Adrenal gland (tissue), 19 donors: ENCODE measurements at places on chromosomes 7 and 10.
A peak's percentile ranks its signal among the peaks of the same experiment; 100 is the strongest.

- DNase-seq = no peak
These were observed 16.7 kb downstream of the STN1 start for GRCh38 chr10:103901299-103901698.

DNA sequence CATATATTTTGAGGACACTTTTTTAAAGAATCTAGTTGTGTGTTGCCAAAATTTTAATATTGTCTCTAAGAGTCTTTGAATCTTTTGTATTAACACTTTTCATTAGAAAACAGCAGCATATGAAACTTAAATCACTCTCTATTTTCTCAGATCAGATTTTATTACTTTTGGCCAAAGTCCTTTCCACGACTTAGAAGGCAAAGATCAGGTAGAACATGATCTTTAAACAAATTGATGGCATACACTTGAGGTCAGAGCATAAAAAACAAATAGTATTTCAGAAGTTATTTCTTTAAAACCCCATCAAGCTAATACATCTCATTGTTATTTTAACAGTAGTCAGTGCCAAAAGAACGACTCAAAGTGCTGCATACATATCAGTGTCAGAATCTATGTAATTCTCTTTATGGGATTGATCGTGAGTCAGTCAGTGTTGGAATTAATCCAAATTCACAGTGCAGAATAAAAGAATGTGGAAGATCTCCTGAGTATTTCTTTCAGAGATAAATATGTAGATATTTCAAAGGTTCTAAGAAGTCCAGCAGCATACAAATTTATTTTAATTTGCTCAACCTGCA lies 9.6 kb upstream of the AGMO start:
- DNase-seq = no peak

DNA sequence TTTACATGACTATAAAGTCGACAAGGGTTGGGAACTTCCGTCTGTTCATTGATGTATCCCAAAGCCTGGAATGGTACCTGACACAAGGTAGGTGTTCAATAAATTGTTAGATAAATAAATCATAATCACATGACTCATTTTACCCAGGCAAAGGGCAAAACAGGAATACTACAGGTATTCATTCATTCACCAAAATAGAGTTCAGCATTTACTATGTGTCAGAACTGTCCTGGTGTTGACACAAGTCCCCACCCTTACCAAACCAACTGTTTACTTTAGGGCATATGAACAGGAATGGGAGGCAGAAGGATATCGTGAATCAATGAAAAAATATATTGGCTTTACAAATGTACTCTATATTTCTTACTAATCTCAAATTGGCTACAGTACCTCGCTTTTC lies 666 bp upstream of the YAE1 start:
- no peak for DNase-seq

GRCh38 chr10:77180794-77181193 lies 456.8 kb downstream of the KCNMA1 start:
- DNase-seq = no peak

DNA sequence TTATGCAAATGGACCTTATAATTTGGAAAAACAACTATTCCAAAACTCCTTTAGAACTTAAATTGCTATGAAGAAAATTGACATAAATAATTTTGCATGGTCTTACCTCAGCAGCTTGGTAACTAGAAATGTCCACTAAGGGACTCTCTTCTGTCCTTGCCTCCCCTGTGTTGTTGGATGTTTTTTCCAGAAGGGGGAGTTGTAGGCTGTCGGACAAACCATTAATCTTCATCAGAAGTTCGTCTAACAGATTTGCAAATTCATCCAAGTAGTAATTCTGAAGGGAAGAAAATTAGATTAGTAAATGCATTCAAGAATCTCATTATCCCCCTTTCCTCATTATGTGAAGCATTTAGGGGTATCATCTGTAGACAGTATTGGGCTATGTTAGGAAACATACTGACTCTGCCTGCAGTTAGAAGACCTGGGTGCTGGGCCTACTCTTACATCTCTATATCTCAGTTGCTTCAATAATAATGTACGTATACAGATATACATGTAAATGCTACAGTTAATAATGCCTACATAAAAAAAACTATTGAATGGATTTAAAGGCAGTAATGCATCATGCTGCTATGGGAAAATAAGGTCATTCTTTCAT lies 155.6 kb downstream of the PKD1L1 start:
- DNase-seq = no peak

GRCh38 chr10:12614177-12614995 lies 265.0 kb downstream of the CAMK1D start:
- no peak for DNase-seq

GRCh38 chr10:132776186-132776585 lies 9.8 kb downstream of the NKX6-2 start:
- DNase-seq = no peak

GRCh38 chr10:29578457-29578856 lies 56.3 kb downstream of the SVIL start:
- no peak for DNase-seq

- no peak for DNase-seq
These were observed 316.6 kb upstream of the KIAA1217 start for GRCh38 chr10:23892296-23892695.

DNA sequence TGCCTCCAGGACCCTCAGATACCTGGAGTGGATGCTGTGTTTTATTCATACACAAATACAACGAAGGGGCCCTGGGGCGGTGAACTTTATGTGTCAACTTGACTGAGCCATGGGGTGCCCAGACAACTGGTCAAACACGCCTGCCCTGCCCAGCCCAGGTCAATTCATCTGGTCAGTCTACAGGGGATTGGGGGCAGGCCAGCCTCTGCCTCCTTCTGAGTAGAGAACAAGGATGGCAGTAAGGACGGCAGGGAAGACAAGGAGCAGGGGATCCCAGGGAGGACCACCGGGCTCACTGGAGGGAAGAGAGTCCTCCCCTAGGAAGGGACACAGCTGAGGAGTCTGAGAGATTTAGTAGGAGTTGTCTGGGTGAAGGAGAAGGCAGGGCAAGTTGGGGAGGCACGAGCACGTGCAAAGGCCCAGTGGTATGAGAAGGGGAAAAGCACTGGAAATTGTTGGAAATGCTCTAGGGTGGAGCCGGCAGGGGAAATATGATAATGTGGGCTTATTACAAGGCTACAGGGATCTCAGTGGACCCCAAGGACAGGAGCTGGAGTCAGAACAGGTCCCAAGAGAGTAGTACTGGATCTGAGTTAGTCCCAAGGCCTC lies 63.4 kb downstream of the MYL10 start:
- no peak for DNase-seq

GRCh38 chr7:113710310-113711096 lies 208.3 kb downstream of the PPP1R3A start:
- peak; percentile 51 for DNase-seq

DNA sequence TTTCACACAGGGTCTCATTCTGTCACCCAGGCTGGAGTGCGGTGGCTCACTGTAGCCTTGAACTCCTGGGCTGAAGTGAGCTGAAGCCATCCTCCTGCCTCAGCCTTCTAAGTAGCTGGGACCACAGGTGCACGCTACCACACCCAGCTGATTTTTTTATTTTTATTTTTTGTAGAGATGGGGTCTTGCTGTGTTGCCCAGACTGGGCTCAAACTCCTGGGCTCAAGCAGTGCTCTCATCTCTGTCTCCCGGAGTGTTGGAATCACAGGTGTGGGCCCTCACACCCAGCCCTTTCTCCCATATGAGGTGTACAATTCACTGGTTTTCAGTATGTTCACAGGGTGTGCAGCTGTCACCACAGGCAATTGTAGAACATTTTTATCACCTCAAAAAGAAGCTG lies 5.2 kb downstream of the INPP5A start:
- DNase-seq = no peak

GRCh38 chr10:111545861-111546605 lies 469.2 kb downstream of the ADRA2A start:
- DNase-seq = no peak

DNA sequence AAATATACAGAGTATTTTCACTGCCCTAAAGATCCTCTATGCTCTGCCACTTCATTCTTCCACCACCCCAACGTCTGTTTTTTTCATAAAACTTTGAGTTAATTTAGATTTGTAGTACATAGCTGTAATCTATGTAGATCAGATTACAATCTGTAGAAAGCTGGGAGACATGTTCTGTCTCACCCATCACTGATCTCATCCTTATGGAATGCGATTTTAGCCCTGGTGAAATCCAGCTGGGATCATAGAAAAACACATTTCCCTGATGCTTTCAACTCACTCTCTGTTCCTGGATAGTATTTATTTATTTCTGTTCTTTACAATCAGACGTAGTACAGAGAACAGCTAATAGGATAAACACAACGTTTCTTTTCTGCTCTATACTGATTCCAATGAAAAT lies 521.0 kb downstream of the KIF20B start:
- no peak for DNase-seq

DNA sequence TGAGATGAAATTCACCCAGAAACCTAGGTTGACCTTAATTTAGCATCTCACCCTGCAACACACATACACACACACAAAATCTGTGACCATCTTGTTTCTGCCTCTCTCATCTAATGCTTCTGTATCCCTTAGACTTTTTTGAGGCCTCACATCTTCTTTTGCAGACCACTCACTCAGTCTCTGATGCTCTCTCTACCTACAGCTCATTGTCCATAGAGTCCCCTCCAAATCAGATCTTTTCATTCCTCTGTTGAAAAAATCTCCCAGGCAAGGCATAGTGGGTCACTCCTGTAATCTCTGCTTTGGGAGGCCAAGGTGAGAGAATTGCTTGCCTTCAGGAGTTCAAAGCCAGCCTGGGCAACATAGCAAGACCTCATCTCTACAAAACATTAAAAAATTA lies 17.6 kb upstream of the PAX2 start:
- no peak for DNase-seq

DNA sequence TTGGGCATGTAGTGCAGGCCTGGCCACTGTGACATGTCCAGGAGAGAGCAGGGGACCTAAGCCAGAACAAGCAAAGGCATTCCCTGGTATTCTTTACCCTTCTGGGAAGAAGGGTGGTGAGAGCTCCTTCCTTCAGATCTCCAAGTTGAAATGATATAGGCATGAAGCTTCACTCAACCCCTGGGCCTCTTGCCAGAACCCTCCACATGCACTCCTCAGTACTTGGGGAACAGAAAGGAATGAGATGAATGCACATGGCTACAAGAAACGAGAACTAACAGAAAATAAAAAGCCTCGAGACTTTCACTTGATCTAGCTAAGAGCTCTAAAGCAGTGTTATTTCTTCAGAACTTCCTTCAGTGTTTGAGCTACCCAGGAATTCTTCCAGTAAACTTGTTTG lies 262.2 kb downstream of the ETV1 start:
- DNase-seq = no peak

DNA sequence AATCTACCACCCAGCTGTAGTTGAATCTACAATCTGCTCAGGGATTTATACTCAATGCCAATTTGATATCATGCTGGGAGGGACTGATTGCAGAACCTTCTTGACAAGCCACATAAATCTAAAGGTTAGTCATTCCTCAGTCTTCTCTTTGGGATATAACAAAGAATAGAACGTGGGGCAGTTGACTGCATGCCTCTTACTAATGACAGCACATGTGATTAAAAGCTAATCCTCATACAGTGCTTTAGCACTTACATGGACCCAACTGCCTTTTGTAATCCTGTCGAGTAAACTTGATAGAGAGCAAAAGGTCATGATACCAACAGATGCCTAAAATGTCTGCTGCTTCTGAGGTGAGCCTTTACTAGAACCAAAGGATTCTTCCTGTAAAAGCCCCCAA lies 12.3 kb downstream of the KLHL7 start:
- DNase-seq = no peak

DNA sequence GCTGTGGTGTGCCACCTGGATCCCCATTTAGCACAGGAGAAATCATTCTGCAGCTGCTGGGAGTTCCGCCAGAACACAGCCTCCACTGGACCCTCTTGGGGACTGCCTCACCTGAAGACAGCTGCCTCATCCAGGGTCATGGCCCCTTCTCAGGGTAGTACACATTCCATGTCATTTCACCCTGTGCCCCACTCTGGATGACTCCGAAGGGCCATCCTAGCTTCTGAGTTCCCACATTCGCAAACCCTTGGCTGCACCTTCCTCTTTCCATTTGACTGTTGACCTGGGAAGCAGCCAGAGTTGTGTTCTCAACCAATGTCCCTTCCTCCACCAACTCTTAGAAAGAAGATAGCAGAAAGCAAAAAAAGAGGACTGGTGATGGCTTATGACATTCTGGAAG lies 125.6 kb upstream of the TBX20 start:
- DNase-seq = peak; percentile 29

GRCh38 chr10:11685787-11686218 lies 56.4 kb upstream of the ECHDC3 start:
- peak; percentile 85 for DNase-seq

DNA sequence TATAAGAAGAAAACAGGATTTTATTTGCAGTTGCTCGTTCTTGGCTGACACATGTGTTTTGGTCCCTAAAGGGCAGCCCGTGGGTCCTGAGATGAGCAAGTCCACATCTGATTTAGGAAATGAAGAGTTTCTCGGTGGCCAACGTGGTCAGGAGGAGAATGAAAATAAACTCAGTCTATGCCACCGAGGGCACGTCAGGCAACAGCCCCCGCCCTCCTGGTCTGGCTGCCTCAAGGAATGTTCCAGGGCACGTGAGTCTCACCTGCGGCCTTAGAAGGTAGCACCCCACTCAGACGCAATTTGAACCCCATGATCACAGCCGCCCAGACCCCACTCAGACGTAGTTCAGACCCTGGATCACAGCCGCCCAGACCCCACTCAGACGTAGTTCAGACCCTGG lies 197.2 kb downstream of the ADARB2 start:
- no peak for DNase-seq

DNA sequence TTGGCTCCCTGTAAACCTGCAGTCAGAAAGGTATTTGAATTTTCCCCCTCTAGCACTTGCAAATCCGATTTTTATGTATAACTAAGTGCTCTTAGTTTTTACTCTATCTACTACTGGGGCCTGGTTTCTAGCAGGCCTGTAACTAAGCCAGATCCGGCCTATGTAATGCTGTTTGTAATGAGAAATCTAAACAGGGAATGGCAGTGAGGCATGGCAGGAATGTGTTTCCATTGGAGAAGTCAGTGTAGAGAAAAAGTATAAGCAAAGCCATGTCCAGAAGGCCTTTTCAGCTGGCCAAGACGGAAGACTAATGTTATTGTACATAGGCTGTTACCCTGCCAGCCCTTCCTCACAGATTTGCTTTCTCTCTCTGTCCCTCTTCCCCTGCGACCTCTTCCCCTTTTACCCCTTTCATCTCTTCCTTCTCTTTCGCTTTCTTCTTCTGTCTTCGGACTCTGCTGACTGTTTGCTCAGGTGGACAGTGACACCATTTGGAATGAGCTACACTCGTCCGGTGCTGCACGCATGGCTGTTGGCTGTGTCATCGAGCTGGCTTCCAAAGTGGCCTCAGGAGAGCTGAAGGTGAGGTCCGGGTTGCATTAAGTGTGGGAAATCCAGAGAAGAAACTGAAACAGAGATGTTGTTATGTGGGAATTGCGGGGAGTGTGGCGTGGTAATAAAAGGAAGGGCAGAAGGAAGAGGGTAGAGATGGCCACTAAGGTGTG lies 297.5 kb downstream of the HDAC9 start:
- DNase-seq = no peak

DNA sequence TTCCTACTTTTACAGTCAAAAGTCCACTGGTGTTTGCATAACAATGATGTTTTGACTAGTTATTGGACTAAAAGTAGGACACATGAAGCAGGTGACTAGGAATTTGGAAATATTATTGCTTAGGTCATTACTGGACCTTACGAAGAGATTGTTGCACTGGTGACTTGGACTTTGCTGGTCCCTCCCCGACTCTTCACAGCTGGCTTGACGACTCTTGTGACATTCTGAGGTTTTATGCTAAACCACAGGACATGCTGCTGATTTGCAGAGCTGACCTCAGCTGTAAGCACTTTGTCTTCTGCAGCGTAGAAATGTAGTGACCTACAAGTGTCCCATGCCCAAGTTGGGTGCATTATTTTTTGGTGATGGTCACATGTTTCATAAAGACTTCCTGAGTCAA lies 21.9 kb downstream of the PCBD1 start:
- no peak for DNase-seq

- DNase-seq = peak; percentile 69
These were observed at the start of gene STX1A for GRCh38 chr7:73718905-73719805. TSS of gene STX1A (minus strand) at chr7:73719669. CDS start at chr7:73719631, 38 bp downstream.
